Left kidney (tissue), 8 donors: ENCODE measurements at places on chromosomes 12 and 14. TPM values are rescaled to one million over a fixed set of nuclear protein-coding genes. Genes with fewer than 3 reads are reported as not detected.

DNA sequence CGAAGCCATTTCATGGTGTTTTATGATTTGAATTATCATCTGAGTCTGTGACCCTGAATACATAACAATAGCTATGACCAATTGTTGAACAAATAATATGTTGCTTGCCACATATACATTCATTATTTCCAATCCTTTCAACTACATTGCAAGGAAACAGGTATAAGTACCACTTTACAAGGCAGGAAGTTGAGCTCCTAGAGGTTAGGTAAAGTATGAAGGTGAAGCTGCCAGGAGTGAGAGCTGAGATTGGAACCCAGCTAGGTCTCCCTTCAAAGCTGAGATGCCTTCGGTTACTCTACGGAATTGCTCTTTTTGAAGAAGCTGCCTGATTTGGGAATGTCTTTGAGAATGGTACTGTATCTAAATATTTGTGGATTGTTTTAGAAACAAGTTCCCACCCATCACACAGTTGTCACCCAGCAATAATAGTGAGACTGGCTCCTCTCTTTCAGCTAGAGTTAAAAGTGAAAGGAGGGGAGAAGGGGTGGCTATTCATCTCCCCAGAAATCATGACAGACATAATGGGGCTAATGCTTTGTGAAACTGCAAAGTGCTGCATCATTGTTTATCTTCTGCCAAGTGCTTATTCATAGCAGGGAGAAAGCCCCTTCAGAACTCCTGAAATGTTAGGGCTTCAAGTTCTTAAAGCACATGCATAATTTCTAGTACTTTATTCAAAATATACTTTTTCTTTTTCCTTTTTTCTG lies 75.9 kb upstream of the AMIGO2 start:
- no peak for DNase-seq

Gene PPP2R5C
- 116 TPM for polyA plus RNA-seq

Gene ALG10B
- 15.7 TPM for polyA plus RNA-seq

Gene FERMT2
- 183 TPM for polyA plus RNA-seq

Gene INSM2
- polyA plus RNA-seq = not detected
